Neural crest cell (in vitro differentiated cells): ENCODE measurements at places on chromosomes 1 and 21. TPM values are rescaled to one million over a fixed set of nuclear protein-coding genes. Genes with fewer than 3 reads are reported as not detected.

- no peaks in the 10 kb centered on the region for H3K27me3 ChIP-seq
- H3K4me1 ChIP-seq: peaks cover 16% of the 10 kb centered on the region
- no peak overlapping the region for H3K27ac ChIP-seq
- H3K36me3 ChIP-seq: no peaks in the 10 kb centered on the region
Measured at GRCh38 chr21:28380241-28380640, 612.4 kb downstream of the LTN1 start.

GRCh38 chr1:157639800-157640199, 41.9 kb upstream of the FCRL4 start:
- H3K27ac ChIP-seq: no peak overlapping the region
- peaks cover 23% of the 10 kb centered on the region for H3K27me3 ChIP-seq
- no peaks in the 10 kb centered on the region for H3K4me1 ChIP-seq
- no peak overlapping the region for H3K4me3 ChIP-seq
- H3K36me3 ChIP-seq: no peaks in the 10 kb centered on the region

DNA sequence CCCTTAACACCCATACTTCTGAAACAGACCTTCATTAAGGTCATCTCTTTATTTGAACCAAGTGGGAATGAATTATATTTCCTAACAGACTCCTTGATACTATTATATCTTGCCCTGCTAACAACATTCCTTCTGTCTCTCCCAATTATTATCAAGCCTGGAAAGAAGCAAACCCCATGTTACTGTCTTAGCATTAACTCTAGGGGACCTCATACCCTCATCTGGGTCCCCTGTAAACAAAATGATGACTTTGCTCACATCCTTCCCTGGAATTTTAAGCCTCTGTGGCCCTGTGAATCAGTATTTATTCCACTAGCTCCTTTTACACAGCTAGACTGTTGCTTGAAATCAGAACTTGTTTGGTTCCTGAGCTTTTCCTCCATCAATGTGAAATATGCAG, 38.3 kb upstream of the BCL10 start:
- no peak overlapping the region for H3K27ac ChIP-seq
- peaks cover 6% of the 10 kb centered on the region for H3K27me3 ChIP-seq
- H3K36me3 ChIP-seq: no peaks in the 10 kb centered on the region
- no peak overlapping the region for H3K4me3 ChIP-seq

GRCh38 chr1:168861421-168862004, 132.5 kb upstream of the DPT start:
- H3K4me1 ChIP-seq: peaks cover 17% of the 10 kb centered on the region
- no peak for DNase-seq
- no peak overlapping the region for H3K4me3 ChIP-seq

The ATG4C gene
- total RNA-seq: 13.2 and 14.5 TPM in 2 replicates

The RBBP5 gene
- total RNA-seq: 22.8 and 24.1 TPM in 2 replicates

DNA sequence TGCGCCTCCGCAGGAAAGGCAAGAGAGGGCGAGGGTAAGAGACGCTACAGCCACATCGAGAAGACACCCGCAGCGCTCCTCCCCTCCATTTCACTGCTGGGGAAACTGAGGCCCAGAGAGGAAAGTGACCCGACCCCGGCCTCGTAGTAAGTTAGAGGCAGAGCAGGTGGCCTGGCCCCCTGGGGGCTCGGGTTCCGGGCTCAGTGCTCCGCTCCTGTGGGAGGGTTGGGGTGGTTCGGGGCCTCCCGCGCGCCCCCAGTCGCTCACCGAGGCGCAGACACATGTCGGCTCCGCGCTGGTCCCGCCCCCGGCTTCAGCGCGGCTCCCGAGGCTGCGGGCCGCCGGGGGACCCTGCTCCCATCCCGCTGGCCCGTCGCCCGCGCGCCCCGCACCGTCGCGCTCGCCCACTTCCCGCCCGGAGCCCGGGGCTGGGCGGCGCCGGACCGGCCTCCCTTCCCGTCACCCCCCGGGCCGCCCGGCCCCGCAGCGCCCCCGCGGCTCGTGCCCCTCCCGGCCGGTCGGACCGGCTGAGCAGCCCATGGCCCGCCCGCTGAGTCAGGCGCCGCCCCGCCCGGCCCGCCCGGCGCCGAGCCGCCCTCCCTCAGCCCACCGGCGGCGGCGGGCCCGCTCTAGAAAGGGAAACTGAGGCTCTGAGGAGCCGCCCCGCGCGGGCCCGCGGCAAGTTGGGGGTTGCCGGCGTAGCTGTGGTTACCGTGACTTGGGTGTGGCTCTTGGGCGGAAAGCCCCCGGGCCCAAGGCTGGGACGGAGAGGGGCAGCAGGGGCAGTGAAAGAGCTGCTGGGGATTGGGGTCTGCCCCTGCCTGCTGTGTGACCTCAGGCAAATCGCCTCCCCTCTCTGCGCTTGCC, at the start of gene TMEM54:
Gene TMEM54, minus strand, starts transcription at position 434 of the 867 bp plus-strand sequence. Its CDS starts 151 bp downstream, at position 283.
- no peak for DNase-seq
- H3K4me1 ChIP-seq: no peaks in the 10 kb centered on the region
- no peak within 1 kb of the TSS for H3K27ac ChIP-seq
- peak within 1 kb of the TSS; percentile 81 for H3K4me3 ChIP-seq

DNA sequence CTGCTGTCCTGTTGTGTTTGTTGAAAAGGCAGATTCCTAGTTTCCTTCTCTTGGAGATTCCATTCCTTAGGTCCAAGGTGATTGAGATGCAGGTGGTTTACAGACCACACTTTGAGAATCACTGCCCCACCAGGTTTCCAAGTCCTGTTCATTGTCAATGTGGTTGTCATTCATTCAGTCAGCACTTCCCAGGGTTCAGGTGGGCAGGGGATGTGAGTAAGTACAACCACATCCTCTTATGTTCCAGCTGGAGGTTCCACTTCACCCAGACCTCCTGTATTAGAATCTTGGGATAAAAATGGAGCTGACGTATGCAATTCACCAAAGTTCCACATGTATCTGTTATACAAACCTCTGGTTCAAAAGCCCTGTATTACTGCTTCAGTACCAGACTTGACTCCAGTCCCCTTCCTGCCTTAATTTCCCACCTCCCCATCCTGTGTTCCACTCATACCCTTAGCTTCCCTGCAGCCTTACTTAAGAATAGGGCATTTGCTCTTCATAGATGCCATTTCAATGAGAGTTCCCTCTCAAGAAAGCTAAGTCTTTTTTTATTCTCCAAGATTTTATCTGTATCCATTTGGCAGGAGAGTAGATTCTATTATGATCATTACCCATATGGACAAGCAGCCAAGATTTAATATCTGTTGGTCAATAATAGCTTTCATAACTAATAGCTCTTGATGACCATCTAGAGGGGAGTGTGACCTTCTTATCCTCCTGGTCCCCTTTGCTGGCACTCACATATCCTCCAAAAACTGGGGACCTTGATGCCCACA, 46.0 kb upstream of the CAMK1G start:
- H3K4me3 ChIP-seq: no peak overlapping the region
- no peaks in the 10 kb centered on the region for H3K4me1 ChIP-seq
- DNase-seq: no peak

DNA sequence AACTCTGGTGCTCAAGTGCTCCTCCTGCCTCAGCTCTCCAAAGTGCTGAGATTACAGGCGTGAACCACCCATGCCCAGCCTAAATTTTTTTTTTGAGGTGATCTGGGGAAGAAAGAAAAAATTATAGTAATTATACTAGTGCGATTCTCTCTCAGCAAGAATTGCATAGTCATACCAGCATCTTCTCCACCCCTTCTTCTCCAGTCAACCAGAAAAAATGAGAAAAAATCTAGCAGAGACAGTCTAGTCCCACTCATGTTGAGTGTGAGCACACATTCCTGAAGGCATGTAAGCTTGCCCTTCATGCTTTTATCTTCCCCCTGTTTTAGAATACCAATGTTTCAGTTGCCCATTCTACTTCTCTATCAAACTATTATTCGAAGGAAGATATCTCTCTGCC, 207.6 kb downstream of the S1PR1 start:
- no peak for DNase-seq
- peaks cover 3% of the 10 kb centered on the region for H3K27me3 ChIP-seq
- peaks cover 12% of the 10 kb centered on the region for H3K4me1 ChIP-seq
- no peaks in the 10 kb centered on the region for H3K36me3 ChIP-seq
- no peak overlapping the region for H3K4me3 ChIP-seq
- no peak overlapping the region for H3K27ac ChIP-seq

DNA sequence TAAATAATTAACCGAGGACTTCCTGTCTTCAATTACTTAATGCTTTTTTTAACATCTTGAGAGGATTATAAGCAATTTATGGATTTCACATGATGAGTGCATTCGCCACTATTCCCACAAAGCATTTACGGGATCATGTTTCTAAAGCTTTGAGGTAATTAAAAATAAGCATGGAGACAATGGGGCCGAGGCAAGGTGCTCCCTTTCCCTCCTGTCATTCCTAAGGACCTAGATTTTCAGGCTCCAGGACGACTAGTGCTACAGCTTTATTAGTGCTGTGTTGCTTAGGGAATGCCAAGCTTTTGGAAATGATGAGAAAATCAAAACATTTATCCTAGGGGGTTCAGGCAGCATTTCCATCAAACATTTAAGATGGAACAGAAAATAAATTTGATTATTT, 209.2 kb downstream of the KCTD3 start:
- no peaks in the 10 kb centered on the region for H3K4me1 ChIP-seq
- DNase-seq: no peak
- H3K27me3 ChIP-seq: no peaks in the 10 kb centered on the region
- H3K27ac ChIP-seq: no peak overlapping the region
- no peaks in the 10 kb centered on the region for H3K36me3 ChIP-seq

DNA sequence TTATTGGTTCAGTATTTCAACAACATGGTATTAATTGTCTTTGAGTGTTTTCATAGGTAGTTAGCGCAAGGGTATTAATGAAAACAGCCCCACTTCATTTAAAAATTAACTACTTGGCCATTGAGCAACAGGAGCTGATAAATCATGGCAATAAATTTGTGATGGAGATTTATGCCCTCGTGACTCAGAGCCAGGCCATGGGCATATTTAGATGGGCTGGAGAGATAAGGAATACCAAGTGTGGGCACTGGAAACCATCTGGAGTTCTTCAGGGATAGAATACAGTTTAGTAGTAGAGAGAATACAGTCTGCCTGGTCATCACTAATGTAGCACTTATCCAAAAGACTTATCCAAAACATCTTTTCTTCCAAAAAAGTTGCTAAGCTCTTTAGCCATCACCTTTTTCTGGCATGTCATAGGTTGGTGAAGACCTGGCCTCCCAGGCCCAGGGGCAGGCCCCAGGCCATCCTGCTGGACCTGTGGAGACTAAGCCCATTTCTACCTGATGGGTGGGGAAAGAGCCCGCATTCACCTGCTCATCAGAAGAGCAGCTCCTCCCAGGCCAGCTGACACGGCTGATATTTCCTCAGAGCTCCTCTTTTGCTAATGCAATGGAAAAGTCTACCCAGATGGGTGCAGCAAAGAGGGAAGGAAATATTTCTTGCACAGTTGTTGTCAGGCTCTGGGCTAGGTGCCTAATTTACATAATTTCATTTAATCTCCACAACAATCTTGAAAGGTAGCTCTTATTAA, 238.0 kb downstream of the TM2D1 start:
- no peak overlapping the region for H3K27ac ChIP-seq
- no peaks in the 10 kb centered on the region for H3K36me3 ChIP-seq
- DNase-seq: no peak
- peaks cover 3% of the 10 kb centered on the region for H3K4me1 ChIP-seq
- peaks cover 13% of the 10 kb centered on the region for H3K27me3 ChIP-seq

GRCh38 chr1:203627398-203627797, 766 bp downstream of the ATP2B4 start:
- H3K4me3 ChIP-seq: peak overlapping the region; percentile 94
- no peaks in the 10 kb centered on the region for H3K36me3 ChIP-seq
- H3K27me3 ChIP-seq: peaks cover 29% of the 10 kb centered on the region
- no peak for DNase-seq

- H3K36me3 ChIP-seq: no peaks in the 10 kb centered on the region
- H3K27me3 ChIP-seq: no peaks in the 10 kb centered on the region
- no peak overlapping the region for H3K4me3 ChIP-seq
- no peak for DNase-seq
Measured at GRCh38 chr1:27161594-27161993, 6.7 kb upstream of the SLC9A1 start.

DNA sequence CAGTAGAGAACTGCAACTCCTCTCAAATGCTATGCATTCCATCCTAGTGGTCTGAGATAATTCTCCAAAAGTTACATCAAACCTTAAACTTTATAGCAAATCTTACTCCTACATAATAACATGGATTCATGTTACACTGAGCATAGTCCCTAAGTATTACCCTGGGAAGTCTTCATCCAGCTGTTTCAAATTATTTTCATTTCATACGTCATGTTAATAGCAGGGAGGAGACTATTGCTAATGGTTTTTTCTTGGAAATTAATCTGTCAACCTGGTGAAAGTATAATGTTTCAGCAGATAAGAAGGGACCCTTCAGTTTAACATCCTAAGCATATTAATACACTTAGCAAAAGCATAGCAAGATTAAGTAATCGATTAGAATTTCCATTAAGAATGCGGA, 318.1 kb downstream of the USP25 start:
- no peaks in the 10 kb centered on the region for H3K36me3 ChIP-seq
- no peak overlapping the region for H3K27ac ChIP-seq
- H3K4me3 ChIP-seq: no peak overlapping the region
- no peaks in the 10 kb centered on the region for H3K4me1 ChIP-seq
- H3K27me3 ChIP-seq: no peaks in the 10 kb centered on the region

DNA sequence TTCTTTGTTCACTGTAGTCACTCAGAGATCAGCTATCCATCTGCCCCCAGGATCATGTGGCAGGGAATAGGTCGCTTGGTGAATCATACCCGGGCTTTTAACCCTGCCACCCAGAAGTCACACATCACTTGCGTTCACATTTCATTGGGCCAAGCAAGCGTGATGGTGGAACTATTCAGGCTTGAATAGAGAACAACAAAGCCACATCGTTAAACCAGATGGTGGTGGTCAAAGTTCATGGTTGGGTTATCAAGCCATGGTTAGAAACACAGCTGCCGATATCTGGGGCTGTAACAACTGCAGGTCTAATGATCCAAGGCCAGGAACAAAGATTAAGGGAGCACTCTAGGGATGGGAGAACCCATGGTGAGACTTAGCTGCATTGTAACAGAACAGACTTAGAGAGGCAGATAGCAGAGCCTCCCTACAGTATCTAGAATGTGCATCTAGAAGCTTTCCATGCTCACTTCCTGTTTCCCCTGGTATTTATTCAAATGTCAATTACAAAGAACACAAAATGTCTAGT, 40.0 kb upstream of the PTPRC start:
- H3K4me1 ChIP-seq: no peaks in the 10 kb centered on the region
- no peaks in the 10 kb centered on the region for H3K27me3 ChIP-seq
- DNase-seq: no peak
- no peak overlapping the region for H3K4me3 ChIP-seq

GRCh38 chr1:58773406-58773840, 10.4 kb downstream of the JUN start:
- H3K36me3 ChIP-seq: no peaks in the 10 kb centered on the region
- no peaks in the 10 kb centered on the region for H3K27me3 ChIP-seq

The BRDT gene
- not detected in 2 replicates for total RNA-seq

The RNU1-3 gene
- 2,478 and 3,042 TPM in 2 replicates for total RNA-seq

GRCh38 chr21:25509862-25510261, 97.4 kb downstream of the MRPL39 start:
- no peak overlapping the region for H3K27ac ChIP-seq
- no peak for DNase-seq
- no peaks in the 10 kb centered on the region for H3K4me1 ChIP-seq
- H3K4me3 ChIP-seq: no peak overlapping the region
- H3K36me3 ChIP-seq: no peaks in the 10 kb centered on the region
- H3K27me3 ChIP-seq: no peaks in the 10 kb centered on the region
